Daoy (cell line): ENCODE measurements at places on chromosomes 11 and 22.

GRCh38 chr11:17596711-17597110 is 49.7 kb downstream of the OTOG start:
- no peak for DNase-seq

DNA sequence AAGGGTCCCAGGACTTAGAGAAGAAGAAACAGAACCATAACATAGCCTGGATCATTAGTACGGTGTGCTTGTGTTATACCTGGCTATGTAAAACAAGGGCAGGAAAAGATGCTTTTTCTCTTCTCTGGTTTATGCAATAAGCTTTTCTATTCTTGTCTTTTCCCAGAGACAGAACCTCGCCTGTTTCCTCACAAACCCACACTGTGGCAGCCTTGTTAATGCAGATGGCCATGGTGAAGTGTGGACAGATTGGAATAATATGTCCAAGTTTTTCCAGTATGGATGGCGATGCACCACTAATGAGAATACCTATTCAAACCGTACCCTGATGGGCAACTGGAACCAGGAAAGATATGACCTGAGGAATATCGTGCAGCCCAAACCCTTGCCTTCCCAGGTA is 2.9 kb downstream of the CFAP68 start:
- DNase-seq: no peak

DNA sequence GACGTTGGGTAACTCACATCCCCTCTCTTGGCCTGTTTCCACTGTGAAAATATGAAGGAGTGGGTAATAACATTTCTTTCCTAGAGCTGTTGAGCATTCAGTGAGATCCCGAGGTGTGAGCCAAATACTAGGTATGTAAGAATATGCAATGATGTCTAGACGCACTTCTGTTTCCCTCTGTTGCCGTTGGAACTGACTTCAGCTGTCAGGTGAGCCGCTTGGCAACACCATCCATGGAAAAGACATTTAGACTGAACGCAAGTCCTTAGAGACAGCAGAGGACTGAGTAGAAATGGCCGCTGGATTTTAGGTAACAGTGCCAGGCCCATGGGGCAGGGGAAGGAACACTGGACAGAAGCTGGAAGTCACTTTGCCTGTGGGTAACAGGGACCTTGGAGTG is 29.5 kb upstream of the SHANK2 start:
- DNase-seq: no peak

DNA sequence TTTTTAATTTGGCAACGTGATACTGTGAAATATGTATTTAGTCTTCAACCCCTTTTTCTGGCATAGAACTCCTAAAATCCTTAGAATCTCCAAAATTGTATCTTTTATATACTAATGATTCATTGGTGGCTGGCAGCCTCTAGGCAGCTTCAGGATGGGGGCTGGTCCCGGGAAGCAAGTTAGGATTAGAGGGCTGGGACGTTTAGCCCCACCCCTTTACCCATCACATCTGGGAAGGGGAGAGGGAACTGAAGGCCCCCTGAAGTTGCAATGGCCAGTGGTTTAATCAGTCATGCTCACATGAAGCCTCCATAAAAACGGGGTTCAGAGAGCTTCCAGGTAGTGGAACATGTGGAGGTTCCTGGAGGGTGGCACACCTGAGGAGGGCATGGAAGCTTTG is 7.1 kb downstream of the IL17RA start:
- no peak for DNase-seq

GRCh38 chr11:68735125-68735524 is 16.2 kb downstream of the TESMIN start:
- DNase-seq: no peak
